ENCODE measurements at places on chromosomes 6 and 20.

- DNase-seq, result peak; percentile 47
Observed at GRCh38 chr6:144055121-144055931, 40.0 kb downstream of the SF3B5 start.

GRCh38 chr6:30854285-30855040, 29.9 kb upstream of the DDR1 start:
- no peak for DNase-seq

- DNase-seq, result peak; percentile 7
Observed at GRCh38 chr6:28336284-28337120, 554 bp upstream of the ZSCAN31 start.

DNA sequence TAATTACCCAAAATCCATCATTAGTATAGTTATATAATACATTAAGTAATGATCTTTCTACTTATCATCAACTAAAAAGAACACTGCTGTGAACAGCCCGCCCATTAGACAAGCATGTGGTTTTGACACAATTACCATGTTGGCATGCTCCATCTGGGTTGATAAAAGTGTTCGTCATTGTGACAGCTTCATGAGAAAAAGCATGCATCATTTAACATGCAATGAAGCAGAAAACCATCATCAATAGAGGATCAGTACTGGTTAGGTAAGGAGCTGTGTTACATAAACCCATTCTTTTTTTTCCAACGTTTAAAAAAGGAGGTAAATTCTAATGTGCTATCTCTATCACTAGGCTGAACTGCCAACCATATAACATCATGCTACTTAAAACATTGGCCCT, 101.9 kb downstream of the EPB41L2 start:
- DNase-seq, result no peak

- no peak for DNase-seq
Observed at GRCh38 chr6:7134999-7135745, 27.4 kb downstream of the RREB1 start.

GRCh38 chr6:41894366-41895299, 542 bp downstream of the USP49 start:
- DNase-seq, result peak; percentile 10

- no peak for DNase-seq
Observed at GRCh38 chr20:44135417-44136204, 51.4 kb downstream of the JPH2 start.

DNA sequence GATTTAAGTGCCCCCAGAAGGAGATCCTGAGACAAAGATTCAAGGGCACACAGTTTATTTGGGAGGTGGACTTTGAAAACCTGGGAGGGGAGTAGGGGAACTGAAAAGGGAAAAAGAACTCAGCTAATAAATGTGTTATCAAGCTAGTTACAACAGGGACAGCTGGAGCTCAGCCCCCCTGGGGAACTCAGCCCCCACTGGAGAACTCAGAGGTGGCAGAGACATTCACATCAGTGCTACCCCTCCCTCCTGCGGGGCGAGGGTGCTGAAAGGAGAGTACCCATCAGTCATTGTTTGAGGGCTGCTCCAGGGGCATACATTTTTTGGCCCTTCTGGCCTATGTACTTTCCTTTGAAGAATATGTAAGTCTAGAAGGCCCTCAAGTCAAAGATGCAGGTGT, 101.4 kb downstream of the LRFN2 start:
- DNase-seq, result no peak

Measured in activated naive CD4-positive, alpha-beta T cell treated with Interleukin-2 at 50 U/mL for 16 hours (primary cell).